ENCODE measurements at places on chromosomes 12 and 14. TPM values are rescaled to one million over a fixed set of nuclear protein-coding genes. Genes with fewer than 3 reads are reported as not detected.

KIF5A gene
- 24.5 TPM for polyA plus RNA-seq

A2M gene
- 11.0 TPM for polyA plus RNA-seq

PMEL gene
- polyA plus RNA-seq, result not detected

DAO gene
- 35.5 TPM for polyA plus RNA-seq

CMA1 gene
- polyA plus RNA-seq, result not detected

BTG1 gene
- polyA plus RNA-seq, result 3.9 TPM

PPP1R36 gene
- 0.19 TPM for polyA plus RNA-seq

KRT82 gene
- not detected for polyA plus RNA-seq

OSGEP gene
- polyA plus RNA-seq, result 31.4 TPM

GDF3 gene
- polyA plus RNA-seq, result not detected

FAM222A gene
- polyA plus RNA-seq, result 45.3 TPM

RNF212B gene
- polyA plus RNA-seq, result not detected

ERP27 gene
- not detected for polyA plus RNA-seq

MORN3 gene
- polyA plus RNA-seq, result 1.4 TPM

PAX9 gene
- polyA plus RNA-seq, result not detected

RNASE3 gene
- polyA plus RNA-seq, result 2.3 TPM

CNOT2 gene
- 56.8 TPM for polyA plus RNA-seq

IGFBP6 gene
- polyA plus RNA-seq, result 17.2 TPM

LRRC10 gene
- not detected for polyA plus RNA-seq

A2ML1 gene
- 0.07 TPM for polyA plus RNA-seq

CYP27B1 gene
- not detected for polyA plus RNA-seq

KCNH5 gene
- polyA plus RNA-seq, result not detected

BHLHE41 gene
- 23.3 TPM for polyA plus RNA-seq

MTHFD1 gene
- polyA plus RNA-seq, result 36.5 TPM

TPH2 gene
- not detected for polyA plus RNA-seq

CLEC2B gene
- 3.9 TPM for polyA plus RNA-seq

NFATC4 gene
- polyA plus RNA-seq, result 0.81 TPM

MGST1 gene
- polyA plus RNA-seq, result 88.5 TPM

KRT77 gene
- not detected for polyA plus RNA-seq

JPH4 gene
- 8.0 TPM for polyA plus RNA-seq

SERPINA1 gene
- not detected for polyA plus RNA-seq

HSPB8 gene
- 16.1 TPM for polyA plus RNA-seq
